Activated gamma-delta T cell treated with Interleukin-2 at 50 U/mL for 16 hours (primary cell): ENCODE measurements at places on chromosomes 3 and 15.

GRCh38 chr15:71781965-71782265, 28.4 kb upstream of the NR2E3 start:
- DNase-seq, result no peak

DNA sequence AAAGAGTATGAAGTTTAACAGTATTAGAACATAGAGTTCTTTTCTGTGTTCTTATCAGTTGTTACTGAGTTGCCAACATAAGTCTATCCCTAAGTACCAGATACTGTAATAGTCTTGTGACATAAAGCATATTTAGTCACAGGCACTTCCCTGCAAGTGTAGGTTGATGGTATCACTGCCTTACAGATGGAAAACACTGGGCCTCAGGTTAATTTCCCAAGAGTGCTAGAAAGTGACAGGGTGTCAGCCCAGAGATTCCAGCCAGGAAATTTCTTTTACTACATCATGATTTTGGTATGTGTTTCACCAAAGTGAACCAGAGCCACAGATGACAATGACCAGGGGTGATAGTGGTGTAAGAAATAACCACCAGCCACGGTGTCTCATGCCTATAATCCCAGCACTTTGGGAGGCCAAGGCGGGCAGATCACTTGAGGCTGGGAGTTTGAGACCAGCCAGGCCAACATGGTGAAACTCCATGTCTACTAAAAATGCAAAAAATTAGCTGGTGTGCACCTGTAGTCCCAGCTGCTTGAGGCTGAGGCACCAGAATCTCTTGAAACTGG, 3.2 kb downstream of the EIF1B start:
- DNase-seq, result no peak

GRCh38 chr3:112633191-112633590, 7.8 kb downstream of the CCDC80 start:
- DNase-seq, result no peak

- DNase-seq, result no peak
Observed at GRCh38 chr3:180332608-180333007, 269.4 kb upstream of the TTC14 start.

DNA sequence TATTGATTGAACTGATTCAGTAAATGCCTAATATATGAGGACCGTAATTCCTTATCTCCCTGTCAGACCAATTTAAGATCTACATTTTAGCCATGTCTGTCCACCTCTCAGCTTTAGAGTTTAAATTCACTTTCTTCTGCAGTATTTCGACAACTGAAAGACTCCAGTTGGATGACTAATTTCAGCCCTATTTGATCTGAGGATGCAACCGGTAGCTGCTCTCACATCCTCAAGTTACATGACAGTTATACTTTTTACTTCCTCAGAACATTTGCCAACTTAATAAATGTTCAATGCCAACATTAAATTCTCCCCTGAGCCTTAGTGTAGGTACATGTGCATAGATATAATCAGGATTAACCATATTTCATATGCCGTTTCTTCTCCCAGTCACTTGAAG, 2.5 kb upstream of the HHLA2 start:
- no peak for DNase-seq

- no peak for DNase-seq
Observed at GRCh38 chr3:64518496-64518895, 169.3 kb downstream of the ADAMTS9 start.

GRCh38 chr3:67635257-67635656, 19.2 kb downstream of the SUCLG2 start:
- no peak for DNase-seq

- DNase-seq, result no peak
Observed at GRCh38 chr15:26771578-26772153, 1.2 kb downstream of the GABRB3 start.

- no peak for DNase-seq
Observed at GRCh38 chr3:27326202-27326601, 43.0 kb downstream of the NEK10 start.

DNA sequence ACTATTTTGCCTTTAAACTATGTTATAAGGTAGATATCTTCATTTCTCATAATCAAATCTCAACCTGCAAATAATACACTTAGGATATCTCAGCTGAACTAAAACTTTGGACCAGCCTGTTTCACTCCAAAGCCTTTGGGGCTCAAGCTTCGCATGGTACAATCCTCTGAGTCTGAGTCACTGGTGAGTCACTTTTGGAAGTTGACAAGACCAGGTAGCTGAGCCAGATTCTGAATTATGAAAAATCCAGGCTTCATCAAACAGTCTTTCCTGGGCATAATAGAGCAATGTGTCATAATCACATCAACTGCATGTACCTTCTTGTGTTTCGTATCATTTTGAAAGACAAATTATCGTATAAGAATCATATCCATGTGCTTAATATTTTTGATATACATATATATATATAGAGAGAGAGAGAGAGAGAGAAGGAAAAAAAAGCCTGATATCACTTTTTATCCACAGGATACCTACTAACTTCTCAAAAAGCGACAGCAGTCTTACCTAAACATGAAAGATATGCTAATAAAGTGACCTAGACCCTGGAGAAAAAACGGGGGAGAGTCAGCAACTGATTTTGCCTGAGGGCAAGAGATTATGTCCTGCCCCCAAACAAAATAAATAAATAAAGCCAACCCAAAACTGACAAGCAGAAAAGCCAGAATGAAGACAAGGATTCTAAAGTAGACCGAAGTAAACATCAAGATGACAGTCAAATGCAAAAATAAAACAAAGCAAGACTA, 263.9 kb upstream of the TGFBR2 start:
- DNase-seq, result no peak

DNA sequence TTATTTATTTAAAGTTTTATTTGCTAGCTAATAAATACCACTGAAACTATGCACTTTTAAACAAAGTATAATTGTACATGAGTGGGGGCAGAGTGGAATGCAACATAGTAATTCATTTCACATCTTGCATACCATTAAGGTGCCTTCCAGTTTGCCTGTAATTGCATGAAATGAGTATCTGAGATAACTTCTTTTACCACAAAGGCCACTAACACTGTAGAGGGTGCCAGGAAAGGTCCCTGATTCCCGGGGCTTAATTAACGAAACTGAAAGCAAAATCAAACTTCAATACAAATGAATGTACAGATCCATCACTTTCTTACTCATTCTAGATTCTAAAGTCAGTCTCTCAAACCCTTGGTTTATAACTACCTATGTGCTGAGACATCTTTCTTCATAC, 2.1 kb downstream of the CD47 start:
- DNase-seq, result no peak
